RCC 7860 (cell line): ENCODE measurements at places on chromosomes 7 and 10.

DNA sequence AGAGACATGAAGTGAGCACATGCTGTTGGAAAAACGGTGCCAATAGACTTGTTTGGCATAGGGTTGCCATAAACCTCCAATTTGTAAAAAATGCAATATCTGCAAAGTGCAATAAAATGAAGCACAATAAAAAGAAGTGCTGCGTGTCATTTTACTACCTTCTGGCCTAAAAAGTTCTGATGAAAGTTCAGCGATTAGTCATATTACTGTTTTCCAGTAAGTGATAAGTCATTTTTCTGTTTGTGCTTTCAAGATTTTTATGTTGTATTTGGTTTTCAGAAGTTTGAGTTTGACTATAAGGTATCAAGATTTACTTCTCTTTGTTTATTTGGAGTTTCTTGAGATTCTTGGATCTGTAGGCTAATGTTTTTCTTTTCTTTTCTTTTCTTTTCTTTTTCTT is 16.8 kb downstream of the AOAH start:
- no peak for DNase-seq

GRCh38 chr7:8536431-8536830 is 103.0 kb downstream of the NXPH1 start:
- no peak for DNase-seq

- DNase-seq = no peak
Observed at GRCh38 chr7:47702080-47702479, 120.2 kb upstream of the TNS3 start.

DNA sequence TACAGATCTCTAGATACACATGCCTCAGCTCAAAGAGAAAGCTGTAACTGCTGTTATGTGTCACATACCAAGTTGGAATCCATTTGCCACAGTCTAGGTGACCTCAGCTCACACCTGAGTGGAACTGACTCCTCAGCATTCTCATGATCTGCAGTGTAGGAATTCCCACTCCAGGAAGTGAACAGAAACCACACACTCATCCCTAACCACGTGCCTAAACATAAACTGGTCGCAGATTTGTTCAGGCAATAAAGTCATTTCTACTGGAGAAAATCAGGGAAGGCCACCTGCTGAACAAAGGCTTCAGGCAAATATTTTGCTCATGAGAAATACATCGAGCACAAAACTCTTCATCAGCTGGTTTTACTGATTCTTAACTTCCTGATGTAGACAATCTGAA is 23.0 kb upstream of the ZMYND11 start:
- DNase-seq = peak; percentile 42

DNA sequence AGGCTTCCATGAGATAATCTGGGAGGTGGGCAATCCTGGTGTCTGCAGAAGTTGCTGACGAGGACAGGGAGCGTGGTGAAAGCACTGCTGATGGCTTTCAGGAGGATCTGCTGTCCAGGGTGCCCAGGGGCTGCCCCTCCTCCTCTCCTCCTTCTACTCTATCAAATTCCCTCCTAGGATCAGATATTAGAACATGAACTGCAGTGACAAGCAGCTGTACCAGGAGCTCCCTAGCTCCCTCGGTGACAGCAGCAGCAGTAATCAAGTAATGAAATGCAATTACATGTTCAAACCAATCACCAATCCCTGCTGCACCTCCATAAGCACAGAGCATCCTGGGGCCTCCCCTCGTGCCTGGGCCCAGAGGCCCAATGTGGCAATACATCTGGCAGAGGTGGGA is 46.9 kb downstream of the GRID1 start:
- no peak for DNase-seq

GRCh38 chr10:102994531-102995295 is 76.6 kb downstream of the CNNM2 start:
- no peak for DNase-seq

- no peak for DNase-seq
Observed at GRCh38 chr10:18743926-18744325, 84.7 kb downstream of the ARL5B start.

DNA sequence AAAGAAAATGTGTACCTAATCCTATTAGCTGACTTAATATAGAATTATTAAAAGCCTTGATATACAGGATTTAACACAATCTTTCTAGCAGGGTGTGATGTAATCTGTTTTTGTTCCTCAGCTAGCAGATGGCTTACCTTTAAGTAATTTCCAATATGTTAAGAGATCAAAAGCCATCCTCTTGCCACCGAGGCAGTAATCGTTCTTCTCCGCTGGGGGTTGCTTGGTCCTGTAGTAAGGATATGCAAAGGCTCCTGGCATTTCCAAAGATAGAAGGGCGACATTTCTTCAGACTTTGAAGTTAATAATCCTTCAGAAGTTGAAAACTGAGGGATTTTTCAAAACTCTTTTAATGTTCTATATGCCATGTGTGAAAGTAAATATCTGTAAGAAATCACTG is 156.4 kb downstream of the FZD1 start:
- no peak for DNase-seq

DNA sequence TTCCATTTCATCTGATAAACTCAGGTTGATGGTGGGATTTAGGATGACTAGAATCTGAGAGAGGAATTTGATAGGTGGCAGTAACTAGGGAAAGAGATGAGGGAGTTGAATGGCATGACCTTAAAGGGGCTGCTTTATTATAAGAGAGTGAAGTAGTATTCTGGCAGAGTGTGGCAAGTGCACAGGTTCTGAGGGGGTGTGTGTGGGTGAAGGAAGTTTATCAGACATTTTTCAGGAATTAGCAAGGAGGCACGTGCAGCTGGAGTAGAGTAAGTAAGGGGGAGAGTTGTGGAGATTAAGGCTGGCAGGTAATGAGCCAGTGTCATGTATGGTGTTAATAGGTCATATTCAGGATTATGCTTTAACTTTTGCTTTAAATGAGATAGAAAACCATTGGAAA is 40.5 kb downstream of the AHCYL2 start:
- DNase-seq = no peak

DNA sequence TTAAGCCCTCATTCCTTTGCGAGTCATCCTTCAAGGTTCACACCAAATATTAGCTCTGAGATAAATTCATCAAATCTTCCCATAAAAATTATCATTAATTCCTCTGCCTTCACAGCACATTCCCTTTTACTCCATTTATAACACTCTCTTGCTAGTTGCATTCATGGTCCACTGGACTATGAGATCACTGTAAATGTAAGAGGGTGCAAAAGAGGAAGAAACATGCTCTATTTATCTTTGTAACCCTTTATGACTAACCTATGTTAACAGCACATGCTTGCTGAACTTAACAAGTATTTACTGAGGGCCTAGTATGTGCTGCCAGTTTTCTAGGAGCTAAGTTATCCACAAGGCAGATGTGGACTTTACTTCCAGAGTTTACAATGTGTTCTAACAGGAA is 86.7 kb upstream of the TMEM168 start:
- DNase-seq = no peak

DNA sequence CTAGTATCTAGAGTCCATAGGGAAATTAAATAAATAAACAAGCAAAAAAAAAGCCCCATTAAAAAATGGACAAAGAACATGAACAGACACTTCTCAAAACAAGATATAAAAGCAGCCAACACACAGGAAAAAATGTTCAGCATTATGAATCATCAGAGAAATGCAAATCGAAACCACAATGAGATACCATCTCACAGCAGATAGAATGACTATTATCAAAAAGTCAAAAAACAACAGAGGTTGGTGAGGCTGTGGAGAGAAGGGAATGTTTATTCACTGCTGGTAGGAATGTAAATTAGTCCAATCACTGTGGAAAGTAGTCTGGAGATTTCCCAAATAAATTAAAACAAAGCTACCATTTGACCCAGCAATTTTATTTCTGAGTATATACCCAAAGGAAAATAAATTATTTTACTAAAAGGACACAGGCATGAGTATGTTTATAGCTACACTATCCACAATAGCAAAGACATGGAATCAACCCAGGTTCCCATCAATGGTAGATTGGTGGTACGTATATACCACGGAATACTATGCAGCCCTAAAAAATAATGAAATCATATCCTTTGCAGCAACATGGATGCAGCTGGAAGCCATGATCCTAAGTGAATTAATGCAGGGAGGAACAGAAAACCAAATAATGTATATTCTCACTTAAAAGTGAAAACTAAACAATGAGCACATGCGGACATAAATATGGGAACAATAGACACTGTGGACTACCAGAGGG is 366.5 kb upstream of the SEMA3C start:
- DNase-seq = peak; percentile 74

GRCh38 chr7:106757846-106758245 is 96.9 kb upstream of the CCDC71L start:
- no peak for DNase-seq

GRCh38 chr7:3304131-3304530 is 3.1 kb downstream of the SDK1 start:
- no peak for DNase-seq

DNA sequence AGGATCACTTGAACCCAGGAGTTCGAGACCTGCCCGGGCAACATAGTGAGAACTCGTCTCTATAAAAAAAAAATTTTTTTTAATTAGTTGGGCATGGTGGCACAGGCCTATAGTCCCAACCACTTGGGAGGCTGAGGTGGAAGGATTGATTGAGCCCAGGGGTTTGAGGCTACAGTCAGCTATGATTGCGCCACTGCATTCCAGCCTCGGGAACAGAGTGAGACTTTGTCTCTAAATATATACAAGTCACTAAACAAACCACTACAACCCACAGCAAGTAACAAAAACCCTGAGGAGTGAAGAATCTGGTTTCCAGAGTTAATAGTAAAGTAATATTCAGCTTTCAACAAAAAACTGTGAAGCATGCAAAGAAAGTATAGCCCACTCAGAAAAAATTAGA is 32.7 kb upstream of the HHEX start:
- DNase-seq = no peak

DNA sequence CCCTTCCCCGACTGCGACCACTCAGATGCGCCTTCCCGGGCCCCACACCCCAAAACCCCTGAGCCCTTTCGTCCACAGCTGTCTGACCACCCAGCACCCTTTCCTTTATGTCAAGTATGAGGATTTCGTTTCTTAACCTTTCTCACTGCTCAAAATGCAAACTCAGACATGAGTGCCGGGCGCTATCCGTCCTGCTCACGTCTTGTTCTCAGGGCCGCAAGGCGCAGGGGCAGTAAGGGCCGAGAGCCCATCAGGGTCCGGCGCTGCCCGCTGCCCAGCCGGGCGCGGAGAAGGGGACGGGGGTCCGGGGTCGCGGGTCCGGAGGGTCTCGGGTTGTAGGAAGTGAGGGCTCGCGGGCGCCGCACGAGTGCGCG is 670 bp upstream of the RBM33 start:
- no peak for DNase-seq

DNA sequence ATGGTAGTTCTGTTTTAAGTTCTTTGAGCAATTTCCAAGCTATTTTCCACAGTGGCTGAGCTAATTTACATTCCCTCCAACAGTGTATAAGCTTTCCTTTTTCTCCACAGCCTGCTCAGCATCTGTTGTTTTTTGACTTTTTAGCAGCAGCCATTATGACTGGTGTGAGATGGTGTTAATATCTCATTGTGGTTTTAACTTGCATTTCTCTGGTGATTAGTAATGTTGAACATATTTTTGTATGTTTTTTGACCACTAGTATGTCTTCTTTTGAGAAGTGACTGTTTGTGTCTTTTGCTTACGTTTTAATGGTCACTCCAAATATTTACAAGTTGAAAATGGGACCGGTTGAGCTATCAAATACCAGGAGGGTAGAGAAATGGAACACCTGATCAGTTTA is 20.4 kb downstream of the GNG11 start:
- no peak for DNase-seq

DNA sequence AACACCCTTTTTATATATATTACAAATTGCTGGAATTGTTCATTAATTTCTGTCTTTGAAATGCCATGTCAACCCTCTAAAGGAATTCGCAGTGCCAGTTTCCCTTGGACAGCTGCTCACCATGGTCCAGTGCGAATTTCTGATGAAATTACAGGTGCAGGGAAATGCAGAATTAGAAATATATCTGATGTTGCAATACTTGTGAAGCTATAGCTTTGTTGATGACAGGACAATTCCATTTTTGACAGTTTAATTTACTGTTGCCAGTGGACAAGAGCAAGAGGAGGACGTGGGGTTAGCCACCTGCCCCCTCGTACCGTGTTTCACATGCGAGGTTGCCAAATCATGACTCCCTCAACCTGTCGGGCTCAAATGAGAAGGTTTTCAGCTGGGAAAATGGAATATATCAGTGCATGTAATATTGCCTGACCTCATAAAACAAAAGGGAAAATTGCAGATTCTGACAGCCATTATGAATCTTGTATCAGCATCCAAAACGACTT is 140.6 kb downstream of the MGMT start:
- no peak for DNase-seq

DNA sequence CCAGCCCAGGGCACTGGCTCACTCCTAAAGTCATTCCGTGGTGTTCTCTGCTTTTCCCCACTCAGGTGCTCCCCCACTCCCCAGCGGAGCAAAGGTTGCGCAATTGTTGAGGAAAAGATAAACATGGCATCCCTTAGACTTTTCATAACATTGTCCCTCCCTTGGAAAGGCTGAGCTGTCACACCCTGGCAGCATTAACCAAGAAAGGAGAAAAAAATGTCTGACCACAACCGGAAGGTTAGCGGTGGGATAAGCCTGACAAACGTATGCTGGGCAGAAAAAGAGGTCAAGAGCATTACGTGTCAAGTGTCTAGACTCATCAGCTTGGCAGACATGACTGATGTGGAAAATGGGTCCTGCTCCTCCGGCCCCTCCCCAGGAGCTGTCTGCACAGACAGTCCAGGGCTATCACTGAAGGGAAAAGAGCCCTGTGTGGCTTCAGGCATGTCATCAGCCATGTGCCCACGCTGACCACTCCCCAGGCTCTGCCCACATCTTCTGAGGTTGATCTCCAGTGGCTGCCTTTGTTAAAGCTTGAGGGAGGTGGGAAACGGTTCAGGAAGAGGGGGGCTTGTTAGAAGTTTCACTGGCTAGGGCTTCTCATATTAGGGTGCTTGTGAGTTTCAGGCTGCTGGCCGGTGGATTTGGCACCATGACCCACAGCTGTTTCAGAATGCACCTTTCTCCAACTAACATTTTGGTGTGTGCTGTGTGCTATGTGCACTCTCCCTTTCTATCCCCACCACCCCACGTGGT is 30.1 kb downstream of the BTBD16 start:
- DNase-seq = peak; percentile 99

- peak; percentile 34 for DNase-seq
Observed at GRCh38 chr7:12584930-12585329, 14.4 kb downstream of the SCIN start.

GRCh38 chr7:102305414-102306268 is 19.0 kb downstream of the SH2B2 start:
- no peak for DNase-seq

GRCh38 chr10:86035791-86036543 is 330.6 kb downstream of the GRID1 start:
- no peak for DNase-seq
